ENCODE measurements at places on chromosomes 3 and 15.

GRCh38 chr3:36525115-36525801 is 145.0 kb downstream of the STAC start:
- DNase-seq, result no peak

DNA sequence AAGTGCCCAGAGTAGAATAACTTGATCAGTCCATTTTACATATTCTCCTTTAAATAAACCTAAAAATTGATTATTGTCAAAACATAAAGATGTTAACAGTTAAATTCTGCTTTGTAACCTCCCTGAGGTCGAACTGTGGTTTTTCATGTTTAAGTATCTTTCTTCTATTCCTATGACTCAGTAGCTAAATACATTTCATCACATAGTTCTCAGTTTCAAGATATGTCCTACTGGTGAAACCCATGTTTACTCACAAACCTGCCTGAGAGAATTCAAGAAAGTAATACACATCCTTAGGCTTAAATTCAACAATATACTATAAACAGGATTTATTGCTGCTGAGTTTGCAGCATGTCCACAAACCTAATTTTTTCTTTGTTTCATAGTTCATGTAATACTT is 692.9 kb downstream of the ZPLD1 start:
- DNase-seq, result peak; percentile 21

DNA sequence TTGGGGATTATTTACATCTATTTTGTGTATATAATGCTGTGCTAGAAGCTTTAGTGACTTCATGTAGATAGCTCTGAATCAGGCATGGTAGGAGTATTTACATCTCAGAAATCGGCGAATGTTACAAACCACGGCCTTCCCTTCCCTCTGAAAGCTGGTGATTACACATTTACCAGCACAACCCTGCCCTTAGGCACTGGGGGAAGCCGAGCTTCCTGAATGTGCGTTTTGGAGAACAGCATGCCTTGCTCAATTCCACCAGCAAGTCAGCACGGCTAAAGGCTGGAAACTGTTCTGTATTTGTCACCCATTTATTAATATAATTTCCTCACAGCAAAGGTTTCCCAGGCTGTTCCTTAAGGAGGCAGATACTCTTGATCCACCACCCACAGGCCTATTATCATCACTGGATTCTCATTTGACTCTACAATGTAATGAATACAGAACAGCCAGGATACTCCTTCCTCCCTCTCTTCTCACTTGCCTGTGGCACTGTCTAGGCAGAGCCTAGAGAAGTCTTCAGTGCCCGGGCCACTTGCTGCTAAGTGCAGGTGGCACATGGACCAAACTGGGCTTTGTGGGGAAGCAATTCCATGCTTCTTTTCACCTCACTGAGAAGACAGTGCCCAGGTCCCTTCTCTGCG is 55.2 kb upstream of the CACNA2D3 start:
- no peak for DNase-seq

DNA sequence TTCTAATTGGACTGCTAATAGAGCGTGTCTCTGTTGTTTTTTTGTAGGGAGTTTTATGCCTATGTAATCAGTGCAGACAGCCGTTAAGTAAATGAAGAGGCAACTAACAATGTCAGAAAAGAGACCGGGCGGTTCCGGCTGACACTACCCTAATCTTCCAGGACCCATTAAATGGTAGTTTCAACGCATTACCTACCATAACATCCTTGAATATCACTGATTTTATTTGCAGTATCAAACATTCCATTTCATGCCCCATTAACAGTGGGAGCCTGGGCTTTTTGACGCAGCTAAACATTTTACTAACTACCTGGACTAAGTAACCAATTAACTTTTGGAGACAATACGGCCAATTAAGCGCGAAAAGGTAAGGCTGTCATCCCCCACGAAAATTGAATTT is 832.9 kb upstream of the NR2F2 start:
- no peak for DNase-seq

- DNase-seq, result no peak
Measured at GRCh38 chr15:83970295-83970890, 265.2 kb upstream of the GOLGA6L4 start.

DNA sequence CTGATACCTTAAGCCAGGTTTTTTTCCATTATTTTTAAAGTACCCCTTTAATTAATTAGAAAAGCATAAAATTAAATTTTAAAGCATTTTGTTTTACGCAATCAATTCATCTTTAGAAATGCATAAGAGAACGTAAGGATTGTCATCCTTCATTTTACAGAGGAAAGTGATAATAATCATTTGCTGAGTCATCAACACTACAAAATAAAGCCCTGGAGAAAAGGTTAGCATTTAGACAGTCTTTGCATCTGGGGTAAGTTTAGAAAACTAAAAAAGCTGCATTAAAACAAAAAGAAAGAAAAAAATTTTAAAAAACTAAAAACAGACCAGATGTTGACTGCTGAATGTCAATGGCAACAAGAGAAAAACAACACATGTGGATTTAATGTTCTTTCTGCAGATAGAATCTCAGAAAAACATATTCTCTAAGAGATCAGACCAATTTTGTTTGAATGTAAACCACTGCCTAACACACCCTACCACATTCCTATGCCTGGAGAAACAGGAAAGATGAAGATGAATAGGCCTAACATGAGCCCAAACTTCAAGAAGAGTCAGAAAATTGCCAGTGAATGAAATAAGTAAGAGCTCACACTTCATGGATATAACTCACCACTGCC is 59.9 kb downstream of the SUCNR1 start:
- DNase-seq, result no peak

DNA sequence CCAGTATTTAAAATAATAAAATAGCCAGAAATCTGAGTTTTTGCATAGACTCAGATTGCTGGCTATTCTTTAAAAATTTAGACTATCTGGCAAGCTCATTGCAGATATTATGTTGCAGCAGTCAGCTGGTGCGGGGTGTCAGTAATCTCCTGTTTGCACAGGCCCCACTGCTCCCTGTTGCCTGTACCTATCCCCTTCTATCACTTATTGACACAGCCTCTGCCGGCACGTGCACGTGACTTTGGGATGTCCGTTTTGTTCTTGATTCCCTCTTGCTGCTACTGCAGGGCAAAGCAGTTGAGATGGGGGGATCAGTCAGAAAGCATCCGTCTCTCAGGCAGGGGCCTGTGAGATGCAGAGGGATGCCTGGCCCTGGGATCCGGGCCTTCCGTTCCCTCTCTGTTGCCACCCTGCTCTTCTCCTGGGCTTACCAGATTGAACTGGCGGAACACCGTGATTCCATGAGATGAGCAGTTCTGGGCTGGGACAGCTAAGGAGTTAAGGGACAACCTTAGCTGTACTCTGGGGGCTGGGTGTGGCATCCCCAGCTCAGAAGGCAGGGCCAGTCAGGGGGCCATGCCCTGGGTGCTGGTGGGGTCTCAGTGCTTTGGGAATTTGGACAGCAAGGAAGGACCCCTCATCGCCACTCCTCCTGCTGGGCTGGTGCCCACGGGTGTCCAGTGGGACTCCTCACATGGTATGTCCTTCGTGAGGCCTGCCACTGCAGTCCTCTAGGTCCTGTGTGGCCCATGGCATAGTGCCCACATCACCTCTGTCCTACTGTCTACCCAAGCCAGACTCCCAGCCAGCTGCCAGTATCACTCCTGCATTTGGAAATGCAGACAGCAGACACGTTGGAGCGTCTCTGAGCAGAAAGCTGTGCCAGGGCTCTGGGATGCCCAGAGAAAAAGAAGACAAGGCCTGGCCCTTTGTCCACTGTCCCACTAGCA is 11.8 kb downstream of the MRAS start:
- no peak for DNase-seq

GRCh38 chr3:105867712-105868430 is 941 bp downstream of the CBLB start:
- no peak for DNase-seq

DNA sequence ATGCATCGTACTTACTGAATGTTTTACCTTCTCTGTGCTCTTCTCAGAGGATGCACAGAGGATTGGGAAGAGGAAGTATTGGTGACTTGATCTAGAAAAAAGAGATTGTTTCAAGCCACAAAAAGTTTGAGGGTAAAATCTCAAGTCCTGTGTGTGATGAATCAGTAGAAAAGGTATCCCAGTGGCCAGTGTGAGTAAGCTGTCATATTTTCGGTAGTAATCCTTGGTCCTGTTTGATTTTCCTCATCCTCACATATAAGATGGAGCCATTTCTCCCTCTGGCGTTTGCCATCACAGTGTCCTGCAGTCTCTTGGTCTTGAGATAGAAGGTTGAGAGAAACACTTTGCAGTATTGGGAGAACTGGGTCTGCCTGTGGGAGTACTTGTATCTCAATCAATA is 166.8 kb downstream of the LPP start:
- DNase-seq, result no peak
